ENCODE measurements at places on chromosomes 1 and 21.

DNA sequence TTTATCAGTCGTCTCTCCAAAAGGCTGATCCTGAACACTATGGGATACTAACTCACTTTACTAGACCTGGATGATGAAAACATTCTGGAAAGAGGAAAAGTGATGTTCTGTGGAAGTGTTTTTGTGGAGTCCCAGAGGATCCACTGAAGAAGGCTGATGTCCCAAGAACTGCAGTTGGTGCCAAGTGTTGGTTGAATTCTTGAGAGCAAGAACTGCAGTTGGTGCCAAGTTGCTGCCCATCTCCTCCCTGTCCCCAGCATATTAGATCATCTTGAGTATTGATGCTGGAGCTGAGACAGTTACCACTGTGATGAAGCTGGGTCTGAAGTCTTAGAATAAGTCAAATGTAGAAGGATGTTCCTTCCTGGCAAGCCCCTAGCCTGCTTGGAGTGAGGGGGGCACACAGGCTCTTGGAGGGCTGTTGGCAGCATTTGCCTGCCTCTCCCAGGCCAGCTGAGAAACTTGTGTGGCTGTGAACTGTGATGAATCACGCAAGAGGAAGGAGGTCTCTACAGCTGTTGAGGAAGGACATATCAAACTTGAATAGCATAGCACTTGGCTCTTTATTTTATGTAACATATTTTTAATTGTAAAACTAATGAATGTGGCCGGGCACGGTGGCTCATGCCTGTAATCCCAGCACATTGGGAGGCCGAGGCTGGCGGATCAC lies 48.1 kb downstream of the DNAJC6 start:
- ATAC-seq, result no peak

- no peak for ATAC-seq
Measured at GRCh38 chr1:240491156-240491555, 120.8 kb downstream of the GREM2 start.

- no peak for ATAC-seq
Measured at GRCh38 chr1:166338105-166338504, 171.3 kb upstream of the FAM78B start.

- ATAC-seq, result no peak
Measured at GRCh38 chr1:203217139-203217655, 12.3 kb downstream of the CHIT1 start.

- peak; percentile 5 for ATAC-seq
Measured at GRCh38 chr1:178938101-178938958, 67.5 kb upstream of the ANGPTL1 start.

GRCh38 chr1:10495475-10495817 lies 20.7 kb downstream of the PEX14 start:
- ATAC-seq, result no peak

- ATAC-seq, result no peak
Measured at GRCh38 chr21:35945089-35945671, 115.1 kb downstream of the SETD4 start.

DNA sequence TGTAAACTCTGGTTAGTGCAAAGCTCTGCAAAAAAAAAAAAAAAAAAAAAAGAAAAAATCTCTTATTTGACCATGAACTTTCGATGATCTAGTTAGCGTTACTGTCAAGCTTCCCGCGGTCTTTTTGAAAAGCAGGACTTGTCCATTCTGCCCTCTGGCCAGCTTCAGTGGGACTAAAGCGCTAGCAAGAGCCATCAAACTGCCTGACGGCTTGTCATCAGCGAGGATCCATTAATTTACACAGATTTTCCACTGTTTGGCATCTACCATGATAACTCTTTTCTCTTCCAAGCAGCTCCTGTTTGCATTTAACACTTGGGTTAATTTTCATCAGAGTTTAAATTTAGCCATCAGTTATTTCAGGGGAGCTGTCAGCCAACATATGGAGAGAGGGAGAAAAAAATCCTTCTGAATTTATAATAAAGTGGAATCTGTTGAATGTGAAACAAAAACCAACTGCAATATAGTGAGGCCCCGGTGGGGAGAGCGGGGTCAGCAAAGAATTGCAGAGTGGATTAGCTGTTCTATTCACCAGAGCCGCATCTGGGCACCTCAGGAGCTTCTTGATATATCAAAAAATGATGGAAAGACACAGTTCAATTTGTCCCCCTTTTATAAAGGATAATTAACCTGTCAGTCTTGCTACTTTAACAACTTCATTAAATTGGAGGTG lies 298.2 kb downstream of the SPATA17 start:
- ATAC-seq, result peak; percentile 88

DNA sequence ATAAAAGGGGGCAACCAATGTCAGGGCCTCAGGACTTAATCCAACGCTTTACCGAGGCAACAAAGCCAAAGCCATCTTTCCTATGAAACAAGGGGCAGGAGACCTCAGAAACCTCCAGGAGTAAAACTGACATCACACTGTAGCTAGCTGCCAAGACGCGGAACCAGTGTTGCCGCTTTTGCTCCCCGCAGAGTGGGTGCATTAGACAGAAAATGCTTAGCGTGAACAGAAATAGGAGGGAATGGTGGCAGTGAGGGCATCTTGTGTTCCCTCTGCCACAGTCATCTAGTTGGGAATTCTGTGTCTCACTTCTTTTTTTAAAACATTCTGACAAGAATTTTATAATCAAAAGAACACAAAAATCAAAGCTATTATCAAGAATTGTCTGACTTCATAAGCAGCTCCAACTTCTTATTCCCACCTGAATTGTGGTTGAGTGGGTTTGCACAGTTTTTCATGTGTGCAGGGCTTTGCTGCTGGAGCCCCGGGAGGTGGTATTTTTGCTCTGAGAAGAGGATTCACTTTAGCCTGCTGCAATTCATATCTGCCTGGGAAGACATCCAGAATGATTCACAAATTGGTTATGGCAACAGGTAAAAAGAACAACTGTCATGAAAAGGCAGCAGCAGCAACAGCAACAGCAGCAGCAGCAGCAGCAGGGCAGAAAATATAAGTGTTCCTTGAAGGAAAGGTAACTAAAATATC lies 82.2 kb upstream of the DIRAS3 start:
- ATAC-seq, result no peak

- ATAC-seq, result peak; percentile 51
Measured at GRCh38 chr21:46616050-46616449, 11.2 kb upstream of the S100B start.

- ATAC-seq, result no peak
Measured at GRCh38 chr1:234605983-234606783, 3.8 kb downstream of the IRF2BP2 start.

GRCh38 chr1:219682788-219683187 lies 69.9 kb upstream of the ZC3H11B start:
- no peak for ATAC-seq

DNA sequence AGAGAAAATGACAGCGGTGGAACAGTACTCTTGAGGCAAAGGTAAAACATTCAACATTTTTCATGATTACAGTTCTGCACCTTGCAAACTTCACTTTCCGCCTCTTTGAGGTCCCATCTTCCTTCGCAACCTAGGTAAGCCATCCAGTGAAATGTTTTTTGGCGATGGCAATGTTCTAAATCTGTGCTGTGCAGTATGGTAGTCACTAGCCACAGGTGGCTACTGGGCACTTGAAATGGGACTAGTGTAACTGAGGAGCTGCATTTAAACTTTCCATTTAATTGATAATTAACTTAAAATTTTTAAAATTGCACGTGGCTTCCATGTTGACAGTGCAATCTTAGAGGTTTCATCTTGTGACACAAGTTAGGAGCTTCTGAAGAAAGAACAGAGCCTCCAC lies 13.0 kb downstream of the EXOC8 start:
- ATAC-seq, result no peak

GRCh38 chr1:33902486-33903209 lies 38.8 kb downstream of the HMGB4 start:
- ATAC-seq, result peak; percentile 18

All from motor neuron (in vitro differentiated cells).